Activated T-helper 1 cell treated with Interleukin-2 at 50 U/mL for 16 hours (primary cell): ENCODE measurements at places on chromosomes 3 and 15.

GRCh38 chr3:182149594-182149993, 437.9 kb downstream of the SOX2 start:
- DNase-seq = no peak

GRCh38 chr3:18751514-18751913, 326.4 kb upstream of the SATB1 start:
- no peak for DNase-seq

DNA sequence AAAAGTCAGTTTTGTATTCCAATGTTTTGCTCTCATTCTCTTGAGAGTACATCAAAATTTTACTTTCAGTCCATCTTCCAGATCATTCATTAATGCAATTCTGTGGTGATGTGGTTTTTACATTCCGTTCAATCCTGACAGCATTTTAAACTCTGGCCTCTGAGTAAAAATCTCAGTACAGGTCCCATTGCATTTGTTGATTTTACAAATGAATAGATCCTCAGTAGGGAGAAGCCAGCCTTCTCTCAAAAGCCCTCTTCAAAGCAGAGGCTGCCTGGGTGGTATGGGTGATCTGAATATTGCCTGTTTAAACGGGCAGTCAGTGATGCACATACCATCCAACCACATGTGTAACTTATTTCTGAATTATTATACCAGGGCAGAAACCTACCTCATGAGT, 72.5 kb upstream of the TSC22D2 start:
- no peak for DNase-seq

- DNase-seq = no peak
Observed at GRCh38 chr3:94171954-94172353, 109.1 kb downstream of the NSUN3 start.

DNA sequence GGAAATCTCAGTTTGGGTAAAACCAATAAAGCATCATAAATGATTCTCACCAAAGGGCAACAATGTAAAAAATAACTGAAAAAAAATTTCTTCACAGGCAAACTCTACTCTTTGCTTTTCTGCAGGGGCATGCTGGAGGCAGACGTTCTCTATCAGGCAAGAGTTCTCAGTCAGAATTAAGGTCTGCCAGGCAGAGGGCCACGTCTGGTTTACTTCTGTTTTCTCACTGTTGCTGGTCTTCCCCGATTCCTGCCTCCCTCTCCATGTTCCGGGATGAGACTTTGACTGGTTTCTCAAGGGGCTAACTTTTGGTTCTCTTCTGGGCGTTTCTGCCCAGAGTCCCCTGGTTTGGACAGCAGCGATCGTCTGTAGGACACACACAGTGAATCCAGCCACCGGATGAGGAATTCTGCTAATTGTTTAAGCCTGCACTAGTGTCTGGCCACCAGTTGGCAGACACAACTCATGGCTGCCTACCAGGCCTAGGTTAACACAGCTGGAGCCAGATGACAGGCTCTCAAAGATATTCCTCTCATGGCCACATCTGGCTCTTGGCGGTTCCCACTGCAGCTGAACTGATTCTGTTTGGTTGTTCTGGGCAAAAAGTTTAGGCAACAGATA, 273.1 kb downstream of the FOXP1 start:
- DNase-seq = no peak

DNA sequence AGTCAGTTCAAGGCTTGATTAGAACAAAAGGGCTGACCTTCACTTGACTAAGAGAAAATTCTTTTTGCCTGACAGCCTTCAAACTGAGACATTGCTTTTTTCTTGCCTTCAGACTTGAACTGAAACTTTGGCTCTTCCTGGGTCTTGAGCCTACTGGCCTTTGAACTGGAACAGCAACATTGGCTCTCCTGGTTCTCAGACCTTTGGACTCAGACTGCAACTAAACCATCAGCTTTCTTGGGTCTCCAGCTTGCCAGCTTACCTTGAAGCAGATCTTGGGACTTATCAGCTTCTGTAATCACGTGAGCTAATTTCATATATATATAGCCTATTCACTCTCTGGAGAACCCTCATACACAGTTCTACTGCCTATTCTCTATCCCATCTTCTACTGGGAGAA, 19.5 kb upstream of the WDR49 start:
- DNase-seq = no peak
